PC-3 (cell line): ENCODE measurements at places on chromosomes 1 and 21. TPM values are rescaled to one million over a fixed set of nuclear protein-coding genes. Genes with fewer than 3 reads are reported as not detected.

DNA sequence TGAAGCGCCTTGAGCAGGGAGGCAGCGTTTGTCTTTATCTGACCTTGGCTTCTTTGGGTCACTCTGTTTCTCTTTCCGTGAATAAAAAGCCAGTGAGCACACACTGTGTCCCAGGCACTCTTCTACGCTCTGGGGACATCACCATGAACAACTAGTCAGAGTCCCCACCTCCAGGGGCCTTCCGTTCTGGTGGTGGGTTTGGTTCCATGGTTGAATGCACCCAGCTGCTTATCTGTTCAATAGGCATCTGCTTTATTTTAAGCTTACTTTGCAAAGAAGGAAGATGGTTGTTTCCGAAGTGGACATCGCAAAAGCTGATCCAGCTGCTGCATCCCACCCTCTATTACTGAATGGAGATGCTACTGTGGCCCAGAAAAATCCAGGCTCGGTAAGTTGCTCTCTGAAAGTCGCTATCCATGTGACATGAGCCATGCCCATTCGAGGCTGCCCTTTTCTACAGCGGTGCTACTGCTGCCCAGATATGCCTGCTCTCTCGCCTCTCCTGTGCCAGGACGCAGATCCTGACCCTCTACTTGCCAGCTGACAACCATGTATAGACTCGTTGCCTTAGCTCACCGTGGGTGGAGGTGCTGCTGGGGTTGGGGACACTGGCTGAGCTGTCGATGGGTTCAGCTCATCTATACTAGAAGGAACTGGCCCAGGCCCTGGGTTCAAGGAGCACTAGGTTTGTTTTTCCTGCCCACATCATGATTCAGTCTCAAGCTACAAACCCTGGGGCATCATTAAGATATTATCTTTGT lies 5.9 kb downstream of the MX1 start:
- H3K4me1 ChIP-seq: no peaks in the 10 kb centered on the region
- no peaks in the 10 kb centered on the region for H3K27me3 ChIP-seq
- H3K4me3 ChIP-seq: no peak overlapping the region
- H3K36me3 ChIP-seq: no peaks in the 10 kb centered on the region; the same call in 1 of the 2 replicates
- H3K27ac ChIP-seq: no peak overlapping the region

GRCh38 chr1:100164216-100164615 lies 13.8 kb downstream of the LRRC39 start:
- no peak overlapping the region for H3K4me3 ChIP-seq
- H3K4me1 ChIP-seq: no peaks in the 10 kb centered on the region
- H3K36me3 ChIP-seq: no peaks in the 10 kb centered on the region
- H3K27ac ChIP-seq: no peak overlapping the region

GRCh38 chr1:154440036-154440804 lies 35.1 kb downstream of the IL6R start:
- no peak overlapping the region for H3K4me3 ChIP-seq
- no peak for DNase-seq
- H3K36me3 ChIP-seq: no peaks in the 10 kb centered on the region
- H3K27ac ChIP-seq: no peak overlapping the region

- no peak for DNase-seq
- H3K4me3 ChIP-seq: no peak overlapping the region
- H3K27me3 ChIP-seq: no peaks in the 10 kb centered on the region
- H3K27ac ChIP-seq: no peak overlapping the region
- peaks cover 33% of the 10 kb centered on the region for H3K4me1 ChIP-seq
These were observed 8.6 kb downstream of the WNT9A start for GRCh38 chr1:227938911-227939790.

DNA sequence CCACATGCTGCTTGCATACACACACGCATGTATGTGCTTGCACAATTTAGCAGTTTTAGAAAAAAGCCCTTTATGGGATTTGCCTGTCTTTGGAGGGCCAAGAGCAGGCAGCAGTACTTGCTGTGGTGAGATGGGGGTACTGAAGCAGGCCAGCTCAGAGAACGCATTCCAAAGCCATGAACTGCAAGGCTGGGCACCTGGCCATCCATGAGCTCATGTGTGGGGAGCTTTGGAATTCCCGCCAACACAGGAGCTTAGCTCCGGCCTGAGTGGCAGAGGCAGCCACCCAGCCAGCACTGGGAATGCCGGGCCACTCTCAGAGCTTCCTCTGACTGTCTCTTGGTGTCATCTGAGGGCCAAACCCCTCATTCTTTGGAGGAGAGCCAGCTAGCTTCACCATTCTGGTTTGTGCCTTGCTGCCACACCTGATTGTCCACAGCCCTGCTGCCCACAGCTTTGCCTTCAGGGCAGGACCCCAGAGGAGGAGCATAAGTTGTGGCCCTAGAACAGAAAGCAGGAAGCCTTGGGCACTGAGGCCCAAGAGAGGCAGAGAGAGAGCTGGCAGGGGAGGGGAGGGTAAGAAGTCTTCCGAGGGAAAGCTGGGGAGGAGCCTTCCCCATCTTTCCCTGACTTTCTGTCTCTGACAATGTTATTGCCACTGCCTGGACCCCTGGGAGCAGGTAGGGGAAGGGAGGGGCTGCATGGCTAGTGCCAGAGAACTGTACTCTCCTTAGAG lies 92.1 kb upstream of the POU3F1 start:
- H3K4me3 ChIP-seq: no peak overlapping the region
- no peaks in the 10 kb centered on the region for H3K36me3 ChIP-seq
- no peaks in the 10 kb centered on the region for H3K27me3 ChIP-seq
- peak overlapping the region; percentile 52 for H3K27ac ChIP-seq
- H3K4me1 ChIP-seq: peaks cover 37% of the 10 kb centered on the region

TLR5 gene
- 0.46 and 1.2 TPM in 2 replicates for total RNA-seq

PTPN22 gene
- 0.04 and 0.17 TPM in 2 replicates for total RNA-seq

S100A1 gene
- 0.29 TPM in 1 of 2 replicates, not detected in the other for total RNA-seq
